ENCODE measurements at places on chromosomes 11 and 22.

DNA sequence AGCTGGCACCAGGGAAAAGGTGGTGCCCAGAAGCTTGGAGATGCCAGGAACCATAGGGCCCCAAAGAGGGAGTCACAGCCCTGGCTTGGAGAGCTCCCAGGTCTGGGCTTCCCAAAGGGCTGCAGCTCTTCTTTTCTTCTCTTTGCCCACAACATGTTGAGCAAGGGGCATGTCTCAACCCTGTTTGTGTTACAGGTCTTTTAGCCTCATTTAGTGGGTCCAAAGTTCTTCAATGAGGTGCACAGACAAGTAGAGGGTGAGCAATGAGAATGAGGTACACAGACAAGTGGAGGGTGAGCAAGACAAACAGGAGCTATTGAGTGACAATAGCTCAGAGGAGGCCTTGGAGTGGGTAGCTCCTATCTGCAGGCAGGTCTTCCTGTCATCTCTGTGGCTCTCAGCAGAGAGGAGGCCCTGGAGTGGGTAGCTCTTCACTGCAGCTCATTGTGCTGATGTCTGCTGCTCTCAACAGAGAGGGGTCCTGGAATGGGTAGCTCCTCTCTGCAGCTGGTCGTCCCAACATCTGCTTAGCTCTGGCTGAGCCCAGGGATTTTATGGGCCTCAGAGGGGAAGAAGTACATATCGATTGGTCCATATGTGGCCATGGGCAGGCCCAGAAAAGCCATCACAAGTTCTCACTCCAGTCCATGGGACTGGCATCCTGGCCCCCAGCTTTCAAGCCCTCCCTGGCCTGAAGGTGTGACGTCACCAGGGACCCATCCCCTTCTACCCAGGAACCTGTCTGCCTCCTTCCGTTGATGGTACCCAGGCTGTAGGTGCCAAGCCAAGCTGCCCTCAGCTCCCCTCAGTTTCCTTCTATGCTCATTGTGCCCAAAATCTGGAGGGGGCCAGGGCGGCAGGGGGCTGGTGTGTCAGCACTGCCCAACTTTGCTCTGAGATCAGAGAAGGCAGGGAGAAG is 34.9 kb downstream of the WBP2NL start:
- DNase-seq = no peak

DNA sequence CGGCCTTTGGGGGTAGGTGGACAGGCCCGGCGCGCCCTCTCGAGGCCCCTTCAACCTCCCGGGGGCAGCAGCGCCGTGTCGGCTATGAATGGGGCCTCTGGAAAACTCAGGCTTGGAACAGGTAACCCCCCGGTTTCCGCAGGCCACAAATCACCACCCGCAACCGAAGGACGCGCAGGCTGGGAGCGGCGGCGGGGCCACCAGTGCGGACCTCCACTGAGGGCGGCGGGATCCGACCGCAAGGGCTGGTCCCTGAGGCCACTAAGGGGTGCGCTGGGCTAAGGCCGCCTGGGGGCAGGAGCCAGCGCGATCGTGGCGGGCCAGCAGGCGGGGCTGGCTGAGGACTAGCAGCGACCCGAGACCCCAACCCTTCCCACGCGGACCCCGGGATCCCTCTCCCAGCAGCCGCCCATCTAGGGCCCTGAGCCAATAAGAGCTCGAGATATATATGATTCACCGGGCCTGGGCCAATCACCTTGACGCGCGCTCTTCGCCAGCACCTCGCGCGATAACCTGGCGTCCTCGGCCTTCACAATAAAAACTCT is 609 bp upstream of the ATF4 start:
- peak; percentile 98 for DNase-seq

GRCh38 chr22:33896575-33897447 is 23.5 kb downstream of the LARGE1 start:
- no peak for DNase-seq

GRCh38 chr11:68584097-68584496 is 100.2 kb upstream of the GAL start:
- DNase-seq = peak; percentile 79

DNA sequence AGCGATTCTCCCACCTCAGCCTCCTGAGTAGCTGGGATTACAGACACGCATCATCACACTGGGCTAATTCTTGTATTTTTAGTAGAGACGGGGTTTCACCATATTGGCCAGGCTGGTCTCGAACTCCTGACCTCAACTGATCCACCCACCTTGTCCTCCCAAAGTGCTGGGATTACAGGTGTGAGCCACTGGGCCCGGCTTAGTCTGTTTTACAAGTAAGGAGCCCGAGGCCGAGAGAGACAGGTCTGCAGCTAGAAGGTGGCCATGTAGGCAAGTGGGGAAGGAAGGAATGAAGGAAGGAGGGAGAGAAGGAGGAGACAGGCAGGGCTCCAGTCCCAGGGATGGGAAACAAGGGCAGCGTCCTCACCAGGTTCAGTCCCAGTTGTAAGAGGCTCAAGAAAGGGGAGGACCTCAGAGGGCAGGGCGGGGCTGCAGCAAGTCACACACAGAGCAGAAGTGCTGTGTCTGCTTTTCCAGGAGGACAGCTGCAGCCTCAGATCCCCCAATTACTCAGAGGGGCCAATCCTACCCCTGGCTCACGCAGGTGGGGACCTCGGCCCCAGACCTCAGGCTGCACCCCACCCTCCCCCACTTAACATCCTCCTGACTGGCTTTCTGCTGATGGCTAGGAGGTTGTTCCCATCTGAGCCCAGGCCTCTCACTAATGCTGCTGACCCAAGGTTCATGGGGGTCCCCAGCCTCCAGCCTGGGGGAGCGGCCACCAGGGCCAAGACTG is 53.8 kb upstream of the PRR5 start:
- no peak for DNase-seq

DNA sequence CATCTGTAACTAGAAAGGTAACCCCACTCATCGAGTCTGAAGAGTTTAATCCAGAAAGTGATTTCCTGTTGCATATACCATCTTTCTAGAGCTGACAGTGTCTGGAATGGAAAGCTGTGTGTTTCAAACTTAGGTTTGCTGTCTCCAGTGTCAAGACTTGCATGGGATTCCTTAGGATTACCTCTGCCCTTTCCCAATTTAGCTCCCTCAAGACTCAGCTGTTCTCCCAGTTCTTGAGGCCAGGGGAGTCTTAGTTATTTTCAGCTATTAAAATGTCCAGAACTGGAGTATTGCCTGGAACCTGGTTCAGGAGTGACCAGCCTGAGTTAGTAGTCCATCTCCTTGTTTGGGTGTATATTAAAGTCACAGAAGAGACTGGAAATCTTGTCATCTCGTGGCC is 25.0 kb upstream of the LDHA start:
- DNase-seq = no peak

- peak; percentile 26 for DNase-seq
Observed at GRCh38 chr11:115580416-115580815, 76.2 kb upstream of the CADM1 start.

- DNase-seq = no peak
Observed at GRCh38 chr11:66218036-66218435, 50.4 kb upstream of the RAB1B start.

- no peak for DNase-seq
Observed at GRCh38 chr11:116787436-116787785, 412 bp downstream of the ZPR1 start.

- no peak for DNase-seq
Observed at GRCh38 chr11:14366936-14367335, 8.0 kb upstream of the RRAS2 start.

GRCh38 chr11:1847926-1848639 is 4.8 kb upstream of the LSP1 start:
- DNase-seq = no peak

DNA sequence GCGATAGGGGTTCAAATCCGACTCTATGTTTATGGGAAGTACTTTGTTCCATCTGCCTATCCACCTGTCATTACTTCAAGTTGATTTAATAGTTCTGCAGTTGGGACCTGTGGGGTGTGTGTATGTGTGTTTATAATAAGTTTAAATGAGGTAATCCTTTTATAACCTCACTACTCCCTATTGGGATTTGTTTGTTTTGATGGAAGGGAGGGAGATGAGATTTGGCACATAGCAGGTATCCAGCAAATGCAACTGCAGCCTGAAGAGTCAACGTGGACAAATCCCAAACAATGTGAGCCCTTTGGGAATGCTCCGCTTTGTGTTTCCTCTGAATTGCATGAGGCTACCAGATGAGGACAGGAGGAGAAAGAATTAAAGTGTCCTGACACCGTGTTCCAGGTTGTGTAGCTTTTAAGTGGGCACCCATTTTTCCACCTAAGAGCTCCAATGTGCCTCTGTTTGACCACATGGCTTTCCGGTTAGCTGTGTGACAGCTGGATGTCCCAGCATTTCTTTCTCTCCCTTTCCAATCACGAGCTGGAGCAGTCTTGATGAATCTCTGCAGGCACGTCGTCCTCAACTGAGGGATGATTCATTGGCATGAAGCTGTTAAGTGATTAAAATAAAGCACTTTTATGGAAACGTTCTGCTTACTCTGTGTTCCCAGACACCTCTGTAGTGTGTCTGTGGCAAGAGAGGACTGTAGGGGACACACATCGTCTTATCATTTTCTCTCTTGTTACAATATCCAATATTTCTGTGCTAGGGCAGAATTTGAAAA is 610.7 kb downstream of the NTM start:
- DNase-seq = no peak

DNA sequence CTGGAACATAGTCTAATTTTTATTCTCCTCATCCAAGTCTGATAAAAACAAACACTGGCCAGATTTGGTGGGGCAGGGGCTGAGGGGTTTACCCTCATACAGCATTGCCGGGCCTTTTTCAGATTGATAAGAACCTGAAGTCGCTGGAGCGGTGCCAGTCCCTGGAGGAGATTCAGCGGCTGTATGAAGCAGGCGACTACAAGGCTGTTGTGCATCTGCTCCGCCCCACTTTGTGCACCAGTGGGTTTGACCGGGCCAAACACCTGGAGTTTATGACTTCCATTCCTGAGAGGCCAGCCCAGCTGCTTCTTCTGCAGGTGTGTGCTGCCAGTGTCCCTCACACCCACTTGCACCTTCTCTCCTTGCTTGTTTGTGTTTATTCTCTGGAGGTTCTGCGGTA is 55.8 kb downstream of the CABIN1 start:
- peak; percentile 35 for DNase-seq

- peak; percentile 39 for DNase-seq
Observed at GRCh38 chr11:60334005-60334620, 7.1 kb downstream of the MS4A6E start.

GRCh38 chr11:12483604-12484003 is 106.2 kb downstream of the PARVA start:
- DNase-seq = no peak

DNA sequence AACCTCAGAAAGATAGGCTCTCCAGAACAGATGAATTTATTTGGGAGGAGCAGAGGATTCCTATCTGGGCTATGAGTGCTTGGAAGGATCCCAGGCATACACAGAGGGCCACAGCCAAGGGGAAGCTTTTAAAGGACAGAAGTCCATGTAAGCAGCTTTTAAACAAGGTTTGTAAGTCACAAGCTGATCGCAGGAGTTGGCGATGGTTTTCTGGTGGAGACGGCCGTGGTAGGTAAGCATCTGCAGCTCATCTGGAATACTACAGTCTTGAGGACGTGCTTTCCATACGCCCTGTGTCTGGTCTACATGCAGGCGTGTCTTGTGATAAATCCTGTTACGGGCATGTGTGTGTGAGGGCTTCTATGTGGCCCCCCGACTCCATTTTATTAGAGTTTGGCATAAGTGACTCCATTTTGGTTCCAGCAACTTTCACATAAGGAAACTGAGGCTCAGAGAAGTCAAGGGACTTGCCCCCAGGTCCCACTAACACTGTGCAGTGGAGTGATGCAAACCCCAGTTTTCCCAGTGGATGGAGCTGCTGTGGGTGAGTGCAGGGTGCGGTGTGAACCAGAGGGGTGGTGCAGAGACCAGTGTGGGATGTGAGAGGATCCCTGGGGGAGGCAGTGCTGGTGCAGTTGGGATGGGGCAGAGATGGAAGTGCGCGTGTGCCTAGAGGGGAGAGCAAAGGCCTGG is 11.8 kb upstream of the ACY3 start:
- no peak for DNase-seq

- no peak for DNase-seq
Observed at GRCh38 chr11:78200553-78200952, 11.8 kb downstream of the USP35 start.

DNA sequence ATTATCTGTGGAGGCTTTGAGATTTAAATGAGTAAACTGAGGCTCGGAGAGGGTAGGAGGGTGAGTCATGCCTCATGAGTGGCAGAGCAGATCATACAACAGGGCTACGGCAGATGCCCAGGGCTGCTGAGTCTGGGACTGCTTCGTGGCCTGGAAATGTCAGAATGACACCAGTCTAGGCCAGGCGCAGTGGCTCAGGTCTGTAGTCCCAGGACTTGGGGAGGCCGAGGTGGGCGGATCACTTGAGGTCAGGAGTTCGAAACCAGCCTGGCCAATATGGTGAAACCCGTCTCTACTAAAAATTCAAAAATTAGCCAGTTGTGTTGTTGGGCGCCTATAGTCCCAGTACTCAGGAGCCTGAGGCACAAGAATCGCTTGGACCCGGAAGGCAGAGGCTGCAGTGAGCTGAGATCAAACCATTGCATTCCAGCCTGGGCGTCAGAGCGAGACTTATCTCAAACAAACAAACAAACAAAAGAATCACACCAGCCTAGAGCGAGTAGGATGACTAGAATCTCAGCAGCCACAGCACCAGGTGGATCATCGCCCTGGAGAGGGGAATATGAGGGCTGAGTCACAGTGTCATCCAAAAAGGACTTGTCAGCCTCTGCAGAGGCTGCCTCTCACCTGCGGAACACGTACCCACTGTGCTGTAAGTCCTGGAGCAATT is 48.6 kb upstream of the ADA2 start:
- DNase-seq = no peak

DNA sequence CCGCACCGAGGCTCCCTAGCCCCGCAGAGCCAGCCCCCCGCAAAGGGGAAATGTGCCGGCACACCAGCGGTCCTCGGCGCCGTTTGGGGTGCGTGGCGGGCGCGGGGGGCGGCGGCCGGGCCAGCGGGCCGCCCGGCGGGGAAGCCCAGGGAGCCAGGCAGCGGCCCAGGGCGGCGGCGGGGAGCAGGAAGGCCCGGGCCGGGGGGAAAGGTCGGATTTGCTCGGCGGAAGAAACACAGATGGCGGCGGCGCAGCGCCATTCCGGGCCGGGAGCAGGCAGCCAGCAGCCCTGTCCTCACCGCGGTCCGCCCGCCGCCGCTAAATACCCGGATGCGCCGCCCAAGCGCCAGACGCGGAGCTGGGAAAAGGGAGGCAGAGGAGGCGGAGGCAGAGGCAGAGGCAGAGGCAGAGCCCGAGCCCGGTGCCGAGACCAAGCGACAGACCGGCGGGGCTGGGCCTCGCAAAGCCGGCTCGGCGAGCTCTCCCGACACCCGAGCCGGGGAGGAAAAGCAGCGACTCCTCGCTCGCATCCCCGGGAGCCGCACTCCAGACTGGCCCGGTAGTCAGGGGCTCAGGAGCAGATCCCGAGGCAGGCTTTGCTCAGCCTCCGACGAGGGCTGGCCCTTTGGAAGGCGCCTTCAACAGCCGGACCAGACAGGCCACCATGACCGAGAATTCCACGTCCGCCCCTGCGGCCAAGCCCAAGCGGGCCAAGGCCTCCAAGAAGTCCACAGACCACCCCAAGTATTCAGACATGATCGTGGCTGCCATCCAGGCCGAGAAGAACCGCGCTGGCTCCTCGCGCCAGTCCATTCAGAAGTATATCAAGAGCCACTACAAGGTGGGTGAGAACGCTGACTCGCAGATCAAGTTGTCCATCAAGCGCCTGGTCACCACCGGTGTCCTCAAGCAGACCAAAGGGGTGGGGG is 2.6 kb upstream of the GCAT start:
- DNase-seq = peak; percentile 93
